Effector CD4-positive, alpha-beta T cell (primary cell): ENCODE measurements at places on chromosomes 2 and 18.

DNA sequence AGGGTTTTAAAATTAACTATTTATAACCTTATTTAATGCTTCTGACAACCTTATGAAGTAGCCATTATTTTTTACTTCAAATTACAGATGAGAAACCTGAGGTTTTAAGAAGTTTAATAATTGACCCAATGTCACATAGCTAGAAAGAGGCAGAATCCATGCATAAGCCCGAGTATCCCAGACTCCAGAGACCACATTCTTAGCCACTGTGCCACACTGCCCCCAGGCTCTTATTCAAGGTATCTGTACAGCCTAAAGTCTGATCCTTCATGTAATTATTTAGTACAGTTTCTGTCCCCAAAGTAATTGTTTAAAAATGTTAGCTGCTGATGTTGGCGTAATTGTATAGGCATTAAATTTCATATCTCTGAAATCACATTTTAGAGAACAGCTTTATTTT is 124.7 kb upstream of the LRRTM1 start:
- no peak for DNase-seq

GRCh38 chr2:152523091-152523490 is 188.1 kb downstream of the FMNL2 start:
- DNase-seq, result no peak

- no peak for DNase-seq
Measured at GRCh38 chr2:17355608-17356329, 162.5 kb downstream of the RAD51AP2 start.

DNA sequence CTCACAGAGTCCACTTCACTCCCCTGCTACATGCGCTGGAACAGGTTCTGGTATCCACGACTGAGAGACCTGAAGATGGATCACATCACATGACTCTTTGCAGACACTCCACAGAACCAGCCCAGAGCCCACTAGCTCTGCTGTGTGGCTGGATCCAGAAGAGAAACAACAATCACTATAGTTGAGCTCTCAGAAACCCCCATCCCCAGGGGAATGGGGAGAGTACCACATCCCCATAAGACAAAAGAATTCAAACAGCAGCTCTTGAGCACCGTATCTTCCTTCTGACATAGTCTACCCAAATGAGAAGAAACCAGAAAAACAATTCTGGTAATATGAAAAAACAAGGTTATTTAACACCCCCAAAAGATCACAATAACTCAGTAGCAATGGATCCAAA is 76.4 kb downstream of the ZSWIM2 start:
- DNase-seq, result no peak

- DNase-seq, result no peak
Measured at GRCh38 chr18:76323891-76324290, 171.2 kb downstream of the ZNF516 start.

GRCh38 chr2:26892922-26893524 is 45.1 kb downstream of the DPYSL5 start:
- DNase-seq, result no peak

- peak; percentile 41 for DNase-seq
Measured at GRCh38 chr2:170361090-170361936, 183.4 kb downstream of the MYO3B start.

- DNase-seq, result no peak
Measured at GRCh38 chr2:171921970-171922229, 361 bp upstream of the HAT1 start.

- no peak for DNase-seq
Measured at GRCh38 chr2:101500860-101501259, 25.9 kb upstream of the RFX8 start.

DNA sequence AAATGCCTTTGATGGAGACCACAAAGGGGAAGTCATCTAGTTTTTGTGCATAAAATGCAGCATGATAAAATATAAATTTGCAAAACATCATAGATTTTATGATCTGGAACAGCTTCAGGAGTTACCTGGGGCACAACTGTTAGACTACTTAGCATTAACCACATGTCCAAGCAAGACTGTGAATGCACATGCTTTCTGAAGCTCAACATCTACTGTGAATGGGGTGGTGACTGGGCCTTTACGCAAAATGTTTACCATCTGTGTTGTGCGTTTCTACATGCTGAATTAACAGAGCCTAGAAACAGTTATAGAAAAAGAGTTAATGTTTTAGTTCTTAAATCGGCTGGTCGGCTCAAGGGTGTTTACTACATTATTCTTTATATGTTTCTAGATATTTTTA is 45.5 kb downstream of the KCTD1 start:
- no peak for DNase-seq

DNA sequence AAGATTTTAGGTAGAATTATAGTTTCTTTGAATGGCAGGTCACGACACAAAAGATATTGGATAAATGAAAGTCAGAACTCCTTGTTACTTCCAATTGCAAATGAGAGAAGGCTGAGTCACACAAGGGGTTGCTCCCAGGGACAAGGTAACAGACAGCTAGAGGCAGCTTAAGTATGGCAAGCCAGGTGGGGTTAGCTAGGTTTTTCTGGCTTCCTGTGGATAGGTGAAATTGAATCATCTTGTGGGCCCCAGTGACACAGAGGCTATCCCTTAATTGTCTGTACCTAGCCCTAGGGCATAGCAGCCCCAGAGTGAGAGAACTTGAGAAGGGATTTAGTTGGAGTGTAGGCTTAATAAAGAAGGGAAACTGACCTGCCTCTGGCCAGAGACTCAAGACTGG is 407.7 kb upstream of the SLC8A1 start:
- DNase-seq, result no peak
